ENCODE measurements at places on chromosomes 1 and 21. TPM values are rescaled to one million over a fixed set of nuclear protein-coding genes. Genes with fewer than 3 reads are reported as not detected.

DNA sequence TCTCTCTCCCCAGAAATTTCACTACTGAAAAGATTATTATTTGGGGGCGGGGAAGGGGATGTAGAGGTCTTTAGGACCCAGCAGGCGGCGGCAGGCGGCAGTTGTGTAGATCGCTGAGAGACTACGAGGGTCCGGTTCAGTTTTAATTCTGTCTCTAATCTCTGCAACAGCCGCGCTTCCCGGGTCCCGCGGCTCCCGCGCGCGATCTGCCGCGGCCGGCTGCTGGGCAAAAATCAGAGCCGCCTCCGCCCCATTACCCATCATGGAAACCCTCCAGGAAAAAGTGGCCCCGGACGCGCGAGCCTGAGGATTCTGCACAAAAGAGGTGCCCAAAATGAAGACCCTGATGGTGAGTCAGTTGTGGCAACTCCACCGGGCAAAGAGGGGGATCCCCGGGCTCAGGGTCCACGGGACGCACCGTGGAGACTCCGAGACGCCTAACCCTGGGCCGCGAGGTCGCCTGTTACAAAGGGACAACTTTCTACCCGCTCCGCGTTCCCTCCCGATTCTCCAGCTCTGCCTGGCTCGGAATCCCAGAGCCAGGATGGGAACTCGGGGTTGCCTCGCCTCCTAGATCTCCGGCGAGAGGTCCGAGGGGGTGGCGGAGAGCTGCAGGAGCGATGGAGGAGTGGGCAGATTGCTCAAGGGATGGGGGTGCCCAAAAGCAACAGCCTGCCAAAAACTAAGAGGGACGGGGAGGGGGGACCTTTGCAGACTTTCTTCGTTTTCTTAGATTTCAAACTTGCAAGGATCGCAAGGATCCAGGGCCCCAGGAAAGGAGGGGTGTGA is at the start of gene ST6GALNAC5:
ST6GALNAC5 (plus strand) TSS at position 139 of the 789 bp plus-strand sequence.
- H3K27ac ChIP-seq = no peak within 1 kb of the TSS
- H3K36me3 ChIP-seq = no peaks in the 10 kb centered on the region
- peaks cover 46% of the 10 kb centered on the region for H3K27me3 ChIP-seq
- H3K4me1 ChIP-seq = no peaks in the 10 kb centered on the region

The LPAR3 gene
- 1.1 TPM for total RNA-seq

The CHRNB2 gene
- total RNA-seq = 0.15 TPM

The CA6 gene
- not detected for total RNA-seq

- no peaks in the 10 kb centered on the region for H3K4me1 ChIP-seq
- H3K27ac ChIP-seq = no peak overlapping the region
- peaks cover 11% of the 10 kb centered on the region for H3K27me3 ChIP-seq
- no peaks in the 10 kb centered on the region for H3K36me3 ChIP-seq
Measured at GRCh38 chr1:26078286-26079177, 11.1 kb upstream of the TRIM63 start.

The HTR6 gene
- total RNA-seq = not detected

GRCh38 chr1:34361781-34362357 is 185.2 kb downstream of the C1orf94 start:
- H3K27me3 ChIP-seq = no peaks in the 10 kb centered on the region
- DNase-seq = no peak
- H3K36me3 ChIP-seq = no peaks in the 10 kb centered on the region
- no peaks in the 10 kb centered on the region for H3K4me1 ChIP-seq
- no peak overlapping the region for H3K27ac ChIP-seq

The ZNF683 gene
- total RNA-seq = not detected

GRCh38 chr1:59592924-59593323 is 221.8 kb upstream of the HOOK1 start:
- H3K27ac ChIP-seq = no peak overlapping the region
- H3K27me3 ChIP-seq = no peaks in the 10 kb centered on the region
- H3K4me3 ChIP-seq = no peak overlapping the region
- DNase-seq = no peak
- H3K4me1 ChIP-seq = peaks cover 19% of the 10 kb centered on the region

DNA sequence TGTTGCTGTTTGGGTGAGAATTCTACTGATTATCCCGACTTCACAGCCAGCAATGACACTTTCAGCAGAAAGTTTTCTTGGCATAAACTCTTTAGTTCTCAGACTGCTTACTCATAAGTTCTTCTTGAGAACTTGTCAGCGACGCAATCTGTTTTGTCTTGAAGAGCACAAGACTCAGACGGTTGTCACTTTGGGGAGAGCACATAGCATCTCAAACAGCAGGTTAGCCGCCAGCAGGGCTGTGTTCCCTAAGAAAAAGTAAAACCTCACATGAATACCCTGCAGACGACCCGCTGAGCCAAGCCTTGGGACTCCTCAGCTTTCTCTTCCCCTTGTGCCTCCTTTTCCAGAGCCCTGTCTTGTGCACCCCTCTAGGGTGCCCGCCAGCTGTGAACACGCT is 11.4 kb downstream of the AGMAT start:
- no peak for DNase-seq
- H3K27ac ChIP-seq = no peak overlapping the region
- no peaks in the 10 kb centered on the region for H3K27me3 ChIP-seq
- peaks cover 40% of the 10 kb centered on the region for H3K36me3 ChIP-seq
- no peaks in the 10 kb centered on the region for H3K4me1 ChIP-seq

- H3K36me3 ChIP-seq = peaks cover 5% of the 10 kb centered on the region
- no peak overlapping the region for H3K4me3 ChIP-seq
- DNase-seq = no peak
- H3K4me1 ChIP-seq = peaks cover 10% of the 10 kb centered on the region
Measured at GRCh38 chr21:41029571-41029970, 138.4 kb upstream of the BACE2 start.

GRCh38 chr1:34373912-34374311 is 197.2 kb downstream of the C1orf94 start:
- DNase-seq = no peak
- no peak overlapping the region for H3K4me3 ChIP-seq
- no peaks in the 10 kb centered on the region for H3K36me3 ChIP-seq
- no peaks in the 10 kb centered on the region for H3K4me1 ChIP-seq
- no peaks in the 10 kb centered on the region for H3K27me3 ChIP-seq

DNA sequence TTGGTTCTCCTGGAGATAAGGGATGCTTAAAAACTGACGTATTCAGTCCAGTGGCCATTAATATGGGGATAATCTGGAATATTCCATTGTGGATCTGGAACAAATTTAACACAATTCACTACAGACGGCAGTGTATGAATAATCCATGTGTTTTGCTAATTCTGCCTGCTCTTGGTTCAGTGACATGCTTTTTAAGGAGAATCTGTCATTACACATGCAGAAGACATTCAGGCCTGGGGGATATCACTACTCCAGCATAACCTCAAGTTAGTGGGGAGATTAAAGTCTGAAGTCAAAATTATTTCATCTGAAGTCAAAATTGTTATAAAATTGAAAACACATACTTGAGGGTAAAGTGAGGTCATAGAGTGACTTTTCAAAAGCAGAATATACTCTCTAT is 789.3 kb downstream of the USP25 start:
- DNase-seq = no peak
- no peaks in the 10 kb centered on the region for H3K36me3 ChIP-seq
- H3K4me3 ChIP-seq = no peak overlapping the region
- peaks cover 14% of the 10 kb centered on the region for H3K4me1 ChIP-seq
- no peaks in the 10 kb centered on the region for H3K27me3 ChIP-seq

GRCh38 chr21:44975720-44976555 is 36.1 kb downstream of the SLX9 start:
- H3K36me3 ChIP-seq = peaks cover 15% of the 10 kb centered on the region
- no peak overlapping the region for H3K4me3 ChIP-seq
- DNase-seq = no peak
- no peaks in the 10 kb centered on the region for H3K4me1 ChIP-seq
- H3K27me3 ChIP-seq = no peaks in the 10 kb centered on the region
- H3K27ac ChIP-seq = no peak overlapping the region

The GPX7 gene
- not detected for total RNA-seq

GRCh38 chr1:163528710-163529348 is 207.1 kb downstream of the NUF2 start:
- no peaks in the 10 kb centered on the region for H3K36me3 ChIP-seq
- no peaks in the 10 kb centered on the region for H3K4me1 ChIP-seq
- H3K27ac ChIP-seq = no peak overlapping the region
- H3K4me3 ChIP-seq = no peak overlapping the region
- DNase-seq = peak; percentile 62

The KIF14 gene
- total RNA-seq = 25.5 TPM

- H3K4me3 ChIP-seq = no peak overlapping the region
- DNase-seq = no peak
- H3K27ac ChIP-seq = no peak overlapping the region
Measured at GRCh38 chr1:65072845-65073244, 75.2 kb upstream of the AK4 start.

The FCRL4 gene
- not detected for total RNA-seq

The CYP4A11 gene
- not detected for total RNA-seq
